ENCODE measurements at places on chromosomes 5 and 9.
A peak's percentile ranks its signal among the peaks of the same experiment; 100 is the strongest.

- no peak for DNase-seq
Measured at GRCh38 chr5:52010454-52010853, 627.2 kb downstream of the ISL1 start.

DNA sequence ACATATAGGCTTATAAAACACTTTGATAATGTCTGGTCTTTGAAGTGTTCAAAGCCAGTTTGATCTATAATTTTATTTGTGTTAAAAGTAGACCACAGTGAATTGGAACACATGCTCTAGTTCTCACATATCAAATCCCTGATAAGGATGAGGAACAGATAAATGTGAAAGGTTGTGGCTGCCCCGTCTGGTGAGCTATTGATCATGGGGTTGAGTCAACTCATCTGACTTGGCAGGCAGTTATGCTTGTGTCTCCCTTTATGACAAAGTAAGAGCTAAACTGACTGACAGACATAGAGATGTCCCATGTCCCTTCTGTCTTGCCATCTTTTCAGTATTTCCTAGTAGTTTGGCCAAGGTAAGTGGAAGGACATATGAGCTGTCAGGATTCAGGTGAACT, 2.9 kb upstream of the ERMP1 start:
- no peak for DNase-seq

DNA sequence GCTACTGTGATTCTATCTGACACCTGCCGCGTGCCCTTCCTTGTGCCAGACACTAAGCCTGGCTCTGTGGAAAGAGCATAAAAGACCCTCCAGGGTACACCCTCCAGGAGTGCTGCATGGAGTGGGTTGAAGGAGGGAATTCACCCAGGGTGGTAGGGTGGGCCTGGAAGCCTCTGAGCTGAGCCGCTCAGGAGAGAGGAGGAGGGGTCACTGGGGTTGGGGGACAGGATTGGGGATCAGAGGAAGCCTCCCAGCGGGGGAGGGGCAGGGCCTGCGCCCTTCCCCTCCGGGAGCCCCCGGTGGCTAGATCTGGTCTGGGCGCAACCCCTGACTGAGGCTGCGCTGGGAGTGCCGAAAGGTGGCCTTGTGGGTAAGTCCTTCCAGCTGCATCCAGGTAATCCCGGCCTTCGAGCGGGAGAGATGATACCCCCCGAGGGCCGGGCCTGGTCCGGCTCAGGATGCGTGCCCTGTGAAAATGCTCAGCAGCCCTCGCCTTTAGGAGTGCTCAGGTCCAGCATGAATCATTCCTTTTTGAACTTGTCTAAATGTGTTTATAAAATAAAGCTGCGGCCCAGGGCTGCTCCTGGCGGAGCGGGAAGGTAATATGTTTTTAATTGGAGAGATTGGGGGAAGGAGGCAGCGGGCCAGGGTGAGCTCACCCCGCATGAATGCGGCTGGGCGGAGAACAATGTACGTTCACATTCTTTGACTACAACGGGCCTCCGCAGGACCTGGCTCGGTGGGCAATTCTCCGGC, 118.1 kb upstream of the SMIM23 start:
- DNase-seq: peak; percentile 92

- DNase-seq: peak; percentile 43
Measured at GRCh38 chr5:87147441-87147840, 120.2 kb upstream of the RASA1 start.

GRCh38 chr9:97447001-97447400, 35.1 kb downstream of the TDRD7 start:
- DNase-seq: no peak

DNA sequence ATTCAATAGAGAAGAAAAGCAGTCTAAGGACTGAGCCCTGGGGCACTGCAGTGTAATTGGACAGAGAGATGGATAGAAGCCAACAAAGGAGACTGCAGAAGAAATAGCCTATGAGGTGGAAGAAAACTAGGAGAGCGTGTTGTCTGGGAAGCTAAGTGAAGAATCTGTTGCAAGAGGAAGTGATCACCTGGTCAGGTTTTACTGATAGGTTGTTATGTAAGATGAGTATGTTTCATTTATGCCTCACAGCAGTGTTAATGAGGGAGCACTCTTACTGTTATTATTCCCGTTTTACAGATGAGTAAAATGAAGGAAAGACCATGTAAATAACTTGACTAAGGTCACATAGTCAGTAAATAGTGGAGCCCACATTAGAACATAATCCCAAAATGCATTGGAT, 80.0 kb upstream of the GRHPR start:
- no peak for DNase-seq

GRCh38 chr9:83596899-83597504, 25.9 kb upstream of the IDNK start:
- peak; percentile 40 for DNase-seq

DNA sequence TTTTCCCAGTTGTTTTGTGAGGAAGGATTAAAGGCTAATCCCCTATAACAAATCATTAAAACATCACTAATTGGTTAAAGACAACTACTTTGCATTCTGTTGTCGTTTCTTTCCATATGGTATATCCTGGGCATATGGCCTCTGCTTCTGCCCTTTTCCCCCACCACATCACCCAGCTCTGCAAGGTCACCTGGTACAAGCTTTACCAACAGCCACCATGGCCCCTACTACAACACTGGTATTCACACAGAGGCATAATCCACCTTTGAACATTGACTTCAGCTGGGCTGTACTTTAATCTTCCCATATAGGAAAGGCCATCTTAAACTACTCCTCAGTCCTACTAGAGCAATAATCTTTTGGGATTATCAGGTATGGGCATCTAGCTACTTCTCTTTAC, 866.1 kb downstream of the TLE4 start:
- DNase-seq: no peak

DNA sequence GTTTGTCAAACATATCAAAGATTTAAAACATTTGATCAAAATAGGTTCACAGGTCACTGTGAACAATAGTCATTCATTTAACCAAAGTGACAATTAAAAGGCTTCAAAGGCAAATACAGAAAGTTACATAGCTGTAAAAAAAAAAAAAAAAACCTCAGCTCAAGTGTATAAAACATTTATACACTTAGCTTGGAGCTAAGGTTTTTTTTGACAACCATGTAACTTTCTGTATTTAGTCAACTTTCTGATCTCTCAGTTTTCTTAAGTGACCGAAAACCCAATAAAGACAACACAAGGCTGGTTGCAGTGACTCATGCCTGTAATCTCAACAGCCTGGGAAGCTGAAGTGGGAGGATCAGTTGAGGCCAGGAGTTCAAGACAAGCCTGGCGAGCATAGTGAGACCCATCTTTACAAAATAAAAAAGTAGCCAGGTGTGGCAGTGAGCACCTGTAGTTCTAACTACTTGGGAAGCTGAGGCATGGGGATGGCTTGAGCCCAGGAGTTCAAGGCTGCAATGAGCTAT, 16.4 kb upstream of the UBTD2 start:
- no peak for DNase-seq

DNA sequence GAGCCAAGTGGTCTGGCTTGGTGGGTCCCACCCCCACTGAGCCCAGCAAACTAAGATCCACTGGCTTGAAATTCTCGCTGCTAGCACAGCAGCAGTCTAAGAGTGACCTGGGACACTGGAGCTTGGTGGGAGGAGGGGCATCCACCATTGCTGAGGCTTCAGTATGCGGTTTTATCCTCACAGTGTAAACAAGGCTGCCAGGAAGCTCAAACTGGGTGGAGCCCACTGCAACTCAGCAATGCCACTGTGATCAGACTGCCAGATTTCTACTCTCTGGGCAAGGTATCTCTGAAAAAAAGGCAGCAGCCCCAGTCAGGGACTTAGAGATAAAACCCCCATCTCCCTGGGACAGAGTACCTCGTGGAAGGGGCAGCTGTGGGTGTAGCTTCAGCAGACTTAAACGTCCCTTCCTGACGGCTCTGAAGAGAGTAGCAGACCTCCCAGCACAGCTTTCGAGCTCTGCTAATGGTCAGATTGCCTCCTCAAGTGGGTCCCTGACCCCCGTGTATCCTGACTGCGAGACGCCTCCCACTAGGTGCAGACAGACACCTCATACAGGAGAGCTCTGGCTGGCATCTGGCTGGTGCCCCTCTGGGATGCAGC, 18.2 kb upstream of the STK32A start:
- peak; percentile 2 for DNase-seq

DNA sequence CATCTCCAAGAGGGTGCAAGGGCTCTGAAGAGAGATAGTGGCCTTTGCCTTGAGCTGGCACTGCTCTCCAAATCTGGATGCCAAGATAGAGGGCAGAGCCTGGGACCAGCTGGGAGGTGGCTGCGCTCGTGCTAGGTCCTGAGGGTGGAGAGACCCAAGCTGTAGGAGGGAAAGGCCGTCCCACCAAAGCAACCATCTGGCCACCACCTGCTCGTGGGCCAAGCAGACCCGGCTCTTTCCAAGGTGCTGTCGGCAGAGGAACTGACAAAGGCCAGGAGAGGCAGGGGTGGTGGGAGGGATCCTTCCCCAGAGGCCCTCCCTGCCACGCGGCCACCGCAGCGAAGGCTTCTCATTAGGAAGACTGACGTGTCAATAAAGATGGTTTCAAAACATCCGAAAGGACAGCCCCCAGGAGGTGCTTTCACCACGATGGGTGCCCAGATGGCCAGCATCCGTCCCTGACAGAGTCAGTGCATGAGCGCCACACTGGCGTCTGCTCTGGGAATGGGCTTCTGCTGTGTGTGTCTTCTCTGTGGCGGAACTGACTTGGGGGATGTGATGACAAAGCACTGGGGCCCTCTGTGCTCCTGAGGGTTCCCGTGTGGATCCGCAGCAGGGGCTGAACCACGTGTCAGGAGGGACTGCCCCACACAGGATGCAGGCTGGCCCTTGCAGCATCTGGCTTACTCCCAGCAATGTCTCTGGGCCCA, 213.5 kb downstream of the FANCC start:
- DNase-seq: peak; percentile 32

- peak; percentile 47 for DNase-seq
Measured at GRCh38 chr5:93746406-93747056, 5.1 kb upstream of the POU5F2 start.

DNA sequence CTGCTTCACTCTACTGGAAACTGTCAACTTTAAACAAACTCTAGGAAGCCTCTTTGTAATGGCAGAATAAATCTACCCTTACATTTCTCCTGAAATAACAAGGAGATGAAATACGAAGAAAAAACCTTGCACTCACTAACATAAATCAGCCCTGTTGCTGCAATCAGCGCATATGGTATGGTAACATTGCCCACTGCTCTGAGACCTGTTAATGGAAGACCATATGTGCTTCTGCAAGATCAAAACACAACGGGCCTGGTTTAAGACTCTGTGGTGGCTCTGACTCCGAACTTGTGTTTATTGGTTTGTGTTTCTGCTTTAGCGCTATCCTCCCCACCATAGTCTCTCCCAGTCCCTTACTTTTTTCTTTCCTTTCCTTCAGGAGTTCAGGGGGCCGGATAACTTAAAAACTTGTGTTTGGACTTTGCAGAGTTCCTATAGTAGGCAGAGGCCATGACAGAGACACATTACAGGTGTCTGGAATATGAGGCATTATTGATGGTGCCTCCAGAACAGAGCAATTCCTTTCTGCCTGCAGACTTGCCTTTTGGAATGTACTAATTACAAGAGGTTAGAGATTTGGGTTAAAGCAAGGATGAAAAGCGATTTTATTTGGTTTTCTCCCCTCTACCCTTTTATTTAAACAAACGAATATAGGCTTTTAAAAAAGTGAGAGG, 110.8 kb downstream of the PSAT1 start:
- no peak for DNase-seq

DNA sequence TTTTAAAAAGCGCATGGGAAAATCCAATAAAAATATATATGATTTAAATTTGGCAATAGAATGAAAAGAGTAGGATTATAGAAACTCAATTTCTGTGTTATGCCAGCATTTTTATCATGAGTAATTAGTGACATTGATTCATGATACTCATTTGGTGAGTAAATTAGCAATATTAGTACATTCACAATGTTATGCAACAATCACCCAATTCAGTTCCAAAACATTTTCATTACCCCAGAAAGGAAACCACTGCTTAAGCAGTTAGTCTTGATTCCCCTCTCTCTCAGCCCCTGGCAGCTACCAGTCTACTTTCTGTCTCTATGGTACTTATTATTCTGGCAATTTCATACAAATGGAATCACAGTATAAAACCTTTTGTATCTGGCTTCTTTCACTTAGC, 27.0 kb downstream of the OSMR start:
- no peak for DNase-seq

DNA sequence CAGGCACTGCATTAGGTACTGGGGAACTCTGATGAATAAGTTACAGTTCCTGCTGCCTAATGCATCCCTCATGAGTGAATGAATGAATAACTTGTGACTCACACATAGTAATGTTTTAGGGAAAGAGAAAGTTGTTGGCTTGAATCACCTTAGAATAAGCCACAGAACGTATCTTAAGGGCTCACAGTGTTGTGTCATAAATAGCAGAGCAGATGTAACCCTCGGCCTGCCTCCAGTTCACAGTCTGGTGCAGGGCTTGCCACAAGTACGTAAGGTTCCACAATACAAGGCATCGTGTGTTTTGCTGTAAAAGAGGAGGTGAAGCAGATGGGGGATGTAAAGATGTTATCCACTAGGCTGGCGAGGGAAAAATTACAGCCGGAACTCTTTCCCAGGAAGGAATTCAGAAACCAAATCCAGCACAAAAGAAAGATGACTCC, 218.7 kb downstream of the TRPM3 start:
- DNase-seq: peak; percentile 98

DNA sequence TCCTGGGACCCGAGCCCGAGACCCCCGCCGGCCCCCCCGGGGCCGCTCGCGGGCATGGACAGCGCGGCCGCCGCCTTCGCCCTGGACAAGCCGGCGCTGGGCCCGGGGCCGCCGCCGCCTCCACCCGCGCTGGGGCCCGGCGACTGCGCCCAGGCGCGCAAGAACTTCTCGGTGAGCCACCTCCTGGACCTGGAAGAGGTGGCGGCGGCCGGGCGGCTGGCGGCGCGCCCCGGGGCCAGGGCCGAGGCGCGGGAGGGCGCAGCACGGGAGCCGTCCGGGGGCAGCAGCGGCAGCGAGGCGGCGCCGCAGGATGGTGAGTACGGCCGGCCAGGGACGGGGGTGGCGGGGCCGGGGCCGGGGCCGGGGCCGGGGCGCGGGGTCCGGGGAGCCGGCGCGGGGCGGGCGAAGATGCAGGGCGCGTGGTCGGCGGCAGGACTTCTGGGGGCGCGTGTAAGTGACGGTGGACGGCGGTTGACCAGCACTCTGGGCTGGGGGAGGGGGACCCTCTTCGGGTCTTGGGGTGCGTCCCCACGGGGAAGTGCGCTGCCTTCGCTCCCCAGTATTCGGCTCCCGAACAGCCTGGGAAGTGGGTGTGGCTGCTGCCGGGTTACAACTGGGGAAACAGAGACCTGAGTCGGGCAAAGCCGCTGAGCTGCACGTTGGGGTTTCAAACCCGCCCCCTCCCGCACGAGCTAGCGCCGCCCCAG, 520 bp downstream of the PRRX2 start:
- no peak for DNase-seq

DNA sequence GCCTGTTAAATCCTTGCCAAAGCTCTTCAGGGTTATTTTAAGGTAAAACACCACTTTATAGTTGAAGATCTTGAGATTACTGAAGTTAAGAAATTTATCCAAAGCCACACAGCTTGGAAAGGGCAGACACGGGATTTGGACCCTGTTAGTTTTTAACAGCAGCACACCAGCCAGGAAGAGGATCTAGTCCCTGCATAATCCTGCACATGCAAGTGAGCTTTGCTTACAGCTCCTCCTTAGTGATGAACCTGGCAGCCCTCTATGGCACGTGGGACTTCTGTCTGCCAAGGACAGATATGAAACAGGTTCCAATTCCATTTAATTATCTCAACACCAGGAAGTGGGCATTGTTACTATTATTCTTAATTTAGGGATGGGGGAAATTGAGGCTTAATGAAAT, 108.7 kb downstream of the TRIM32 start:
- DNase-seq: no peak

Data from fibroblast of skin of right biceps (primary cell).